ENCODE measurements at places on chromosomes 5 and 9.

DNA sequence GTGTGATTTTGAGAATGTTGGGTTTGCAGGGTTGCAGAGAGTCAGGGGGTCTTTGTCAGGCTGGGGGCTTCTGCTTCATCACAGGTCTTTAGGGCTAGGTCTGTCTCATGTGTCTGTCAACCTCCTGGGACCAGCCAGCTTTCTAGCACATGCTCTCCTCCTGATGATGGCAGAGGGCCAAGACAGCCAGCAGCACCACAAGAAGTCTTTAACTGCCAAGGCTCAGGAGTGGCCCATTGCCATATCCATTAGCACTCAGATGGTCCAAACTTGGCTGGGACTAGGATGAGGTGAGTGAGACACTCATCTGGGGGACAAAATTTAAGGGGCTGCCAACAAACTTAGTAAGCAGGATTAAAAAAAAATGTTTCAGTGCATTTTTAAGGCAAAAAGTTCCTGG is 384.2 kb upstream of the CDH10 start:
- no peak for DNase-seq

GRCh38 chr5:179974946-179975712 is 67.4 kb upstream of the TBC1D9B start:
- DNase-seq = no peak

DNA sequence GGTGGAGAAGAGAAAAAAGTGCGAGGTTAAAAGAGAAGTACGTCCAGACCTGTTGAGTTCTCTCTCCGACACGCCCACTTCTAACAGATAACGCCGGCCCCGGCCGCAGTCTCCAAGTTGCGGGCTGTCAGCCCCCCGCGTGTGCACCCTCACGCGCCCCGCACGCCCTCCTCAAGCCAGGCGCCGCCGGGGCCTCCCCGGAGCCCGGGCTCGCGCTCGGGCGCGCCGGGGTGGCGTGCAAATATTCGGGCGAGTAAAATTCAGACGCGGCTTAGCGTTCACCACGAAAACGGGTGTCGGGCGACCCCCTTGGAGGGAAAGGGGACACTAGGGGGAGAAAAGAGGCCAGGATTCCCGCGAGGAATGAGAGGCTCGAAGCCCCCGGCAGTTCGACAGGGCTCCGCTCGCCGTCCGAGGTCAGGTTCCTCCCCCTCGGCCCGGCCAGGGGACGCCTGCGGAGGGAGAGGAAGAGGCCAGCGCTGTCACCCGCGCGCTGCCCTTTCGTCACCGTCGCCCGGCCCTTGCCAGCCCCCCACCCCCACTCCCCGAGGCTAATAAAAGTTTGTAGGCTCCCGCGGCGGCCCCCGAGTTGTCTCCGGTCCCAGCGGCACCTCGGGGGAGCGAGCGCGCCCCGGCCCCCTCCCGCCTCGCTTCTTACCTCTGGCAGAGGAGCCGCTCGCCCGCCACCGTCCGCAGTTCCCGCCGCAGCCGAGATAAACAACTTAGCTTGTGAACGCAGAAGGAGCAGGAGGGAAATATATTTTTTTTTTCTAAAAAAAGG is 743 bp downstream of the NR3C1 start:
- DNase-seq = no peak

GRCh38 chr9:93219692-93220091 is 35.8 kb downstream of the WNK2 start:
- no peak for DNase-seq

GRCh38 chr5:113807427-113807991 is 294.0 kb downstream of the YTHDC2 start:
- DNase-seq = peak; percentile 74

Data from fibroblast of skin of left biceps (primary cell).